ENCODE measurements at places on chromosomes 5 and 9.

GRCh38 chr9:126690431-126691051, 76.8 kb downstream of the LMX1B start:
- DNase-seq, result peak; percentile 48

- DNase-seq, result no peak
Observed at GRCh38 chr5:84255315-84255714, 129.4 kb downstream of the EDIL3 start.

DNA sequence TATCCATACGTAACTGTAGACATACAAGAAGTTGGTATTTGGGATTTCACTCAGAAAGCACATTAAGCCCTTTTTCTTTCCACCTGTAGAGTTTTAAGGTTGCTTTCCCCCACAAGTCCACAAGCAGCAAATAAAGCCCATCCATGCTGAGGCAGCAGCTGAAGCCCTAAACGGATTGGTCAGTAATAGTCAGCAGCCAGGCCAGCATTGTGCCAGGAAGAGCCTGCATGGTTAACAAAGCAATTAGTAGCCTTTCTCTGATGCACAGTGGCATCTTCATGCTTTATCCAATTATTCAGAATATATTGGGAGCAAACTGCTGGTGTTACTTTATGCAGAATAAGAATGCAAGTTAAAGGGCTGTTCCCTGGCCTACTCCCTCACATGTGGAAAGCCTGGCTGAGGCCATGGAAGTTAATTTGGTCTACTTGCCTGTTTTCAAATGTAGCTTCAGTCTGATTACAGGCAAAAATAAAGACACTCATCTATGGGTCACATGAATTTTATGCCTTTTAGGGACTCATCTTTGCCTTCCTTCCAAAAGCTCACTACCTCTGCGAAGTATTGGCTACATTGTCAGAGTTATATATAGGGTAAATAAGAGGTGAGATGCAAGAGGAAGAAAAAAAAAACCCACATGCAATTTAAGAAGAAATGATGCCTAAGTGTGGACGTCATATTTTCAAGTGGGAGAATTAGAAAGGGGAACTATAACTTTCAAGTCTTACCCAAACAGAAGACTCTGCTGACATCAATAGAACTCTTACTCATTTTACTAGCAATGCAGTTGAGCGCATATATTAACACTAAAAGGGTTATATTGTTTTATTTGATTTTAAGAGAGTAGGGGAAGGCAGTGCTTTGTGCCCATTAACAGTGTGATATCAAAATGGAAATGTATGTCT, 15.9 kb downstream of the EBF1 start:
- DNase-seq, result no peak

GRCh38 chr5:171175746-171176145, 133.3 kb upstream of the TLX3 start:
- no peak for DNase-seq

- no peak for DNase-seq
Observed at GRCh38 chr5:166957782-166958181, 1333.7 kb upstream of the WWC1 start.

DNA sequence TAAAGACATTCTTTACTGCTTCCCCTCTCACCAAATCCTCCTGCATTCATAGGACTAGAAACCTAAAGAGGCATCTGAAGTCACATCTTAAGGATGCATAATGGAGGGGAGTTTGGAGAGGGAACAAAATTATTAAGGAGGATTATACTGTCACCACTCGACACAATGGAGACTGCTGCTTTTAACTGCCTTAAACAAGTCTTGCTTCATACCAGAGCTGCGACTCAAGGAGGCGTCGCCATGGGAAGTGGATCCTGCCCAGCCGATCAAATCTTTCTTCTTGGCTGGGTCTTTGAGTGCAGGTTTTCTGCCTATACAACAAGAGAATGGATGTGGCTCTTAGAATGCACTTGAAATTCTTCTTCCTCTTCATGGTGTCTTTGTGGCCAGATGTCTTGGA, 66.7 kb upstream of the FOXE1 start:
- no peak for DNase-seq
